ENCODE measurements at places on chromosomes 2 and 18. TPM values are rescaled to one million over a fixed set of nuclear protein-coding genes. Genes with fewer than 3 reads are reported as not detected.

IL36G gene
- polyA plus RNA-seq, result 0.39 TPM

- DNase-seq, result no peak
Observed at GRCh38 chr2:217085543-217085942, 225.7 kb upstream of the TNP1 start.

DNA sequence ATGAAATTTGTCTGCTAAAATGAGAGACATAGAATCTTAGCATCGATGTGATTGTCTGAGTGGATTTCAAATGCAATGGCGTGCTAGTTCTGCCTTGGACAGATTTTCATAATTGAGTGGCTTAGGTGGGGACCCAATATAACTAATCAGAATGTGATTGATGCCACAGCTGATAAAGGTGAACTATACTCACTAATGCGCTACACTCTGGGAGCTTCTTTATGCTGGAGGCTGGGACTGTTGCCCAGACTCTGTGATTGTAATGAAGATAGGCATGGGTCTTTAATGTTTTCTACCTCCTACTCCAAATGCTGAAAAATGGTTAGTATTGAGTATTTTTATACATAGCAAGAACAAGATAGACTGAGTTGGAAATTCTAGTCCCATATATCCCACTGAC, 339.5 kb upstream of the SLC39A10 start:
- no peak for DNase-seq

DNA sequence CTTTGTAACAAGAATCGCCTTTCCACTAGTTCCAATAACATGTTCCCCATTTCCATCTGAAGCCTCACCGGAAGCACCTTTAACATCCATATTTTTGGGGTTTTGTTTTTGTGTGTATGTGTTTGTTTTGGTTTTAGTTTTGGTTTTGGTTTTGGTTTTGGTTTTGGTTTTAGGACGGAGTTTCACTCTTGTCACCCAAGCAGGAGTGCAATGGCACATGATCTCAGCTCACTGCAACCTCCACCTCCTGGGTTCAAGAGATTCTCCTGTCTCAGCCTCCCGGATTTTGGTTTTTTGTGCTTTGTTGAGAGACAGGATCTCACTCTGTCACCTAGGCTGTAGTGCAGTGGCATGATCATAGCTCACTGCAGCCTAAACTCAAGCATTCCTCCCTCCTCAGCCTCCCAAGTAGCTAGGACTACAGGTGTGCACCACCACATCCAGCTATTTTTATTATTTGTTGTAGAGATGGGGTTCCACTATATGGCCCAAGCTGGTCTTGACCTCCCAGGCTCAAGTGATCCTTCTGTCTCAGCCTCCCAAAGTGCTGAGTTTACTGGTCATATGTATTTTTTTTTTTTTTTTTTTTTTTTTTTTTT, 36.3 kb downstream of the TGOLN2 start:
- DNase-seq, result no peak

DNA sequence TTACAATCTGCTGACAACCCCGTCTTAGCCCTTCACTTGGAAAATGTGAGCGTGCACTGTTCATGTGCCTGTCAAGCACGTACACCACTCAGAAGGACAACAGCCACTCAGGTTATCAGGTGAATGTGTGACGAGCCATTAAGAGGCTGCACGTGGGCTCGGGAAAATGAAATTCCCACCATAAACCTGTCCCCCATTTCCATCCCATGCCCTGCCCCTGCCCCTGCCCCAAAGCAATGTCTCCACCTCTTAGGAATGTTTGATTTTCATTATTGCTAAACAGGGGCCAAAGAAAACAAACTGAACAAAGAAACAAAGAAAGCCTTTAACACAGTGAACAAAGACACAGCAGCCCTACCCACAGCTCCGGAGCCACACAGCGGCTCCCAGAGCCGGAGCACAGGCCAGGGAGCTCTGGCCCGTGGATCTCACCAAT, 90.5 kb downstream of the TMEM18 start:
- no peak for DNase-seq
